ENCODE measurements at places on chromosomes 1 and 21. TPM values are rescaled to one million over a fixed set of nuclear protein-coding genes. Genes with fewer than 3 reads are reported as not detected.

DNA sequence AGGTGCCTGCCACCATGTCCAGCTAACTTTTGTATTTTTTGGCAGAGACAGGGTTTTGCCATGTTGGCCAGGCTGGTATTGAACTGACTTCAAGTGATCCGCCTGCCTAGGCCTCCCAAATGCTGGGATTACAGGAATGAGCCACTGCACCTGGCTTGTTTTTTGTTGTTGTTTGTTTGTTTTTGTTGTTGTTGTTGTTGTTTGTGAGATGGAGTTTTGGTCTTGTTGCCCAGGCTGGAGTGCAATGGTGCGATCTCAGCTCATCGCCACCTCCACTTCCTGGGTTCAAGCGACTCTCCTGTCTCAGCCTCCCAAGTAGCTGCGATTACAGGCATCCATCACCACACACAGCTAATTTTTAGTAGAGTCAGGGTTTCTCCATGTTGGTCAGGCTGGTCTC lies 7.1 kb upstream of the L1TD1 start:
- no peak for DNase-seq

GRCh38 chr1:91940496-91940895 lies 8.7 kb upstream of the BRDT start:
- no peak for DNase-seq

- DNase-seq: no peak
These were observed 54.8 kb downstream of the CHD5 start for GRCh38 chr1:6125366-6125765.

GRCh38 chr1:18932879-18933278 lies 23.6 kb downstream of the IFFO2 start:
- DNase-seq: no peak

GRCh38 chr1:19420606-19421005 lies 64.7 kb downstream of the CAPZB start:
- DNase-seq: no peak

GRCh38 chr1:79059341-79059740 lies 52.8 kb upstream of the ADGRL4 start:
- no peak for DNase-seq

- no peak for DNase-seq
These were observed 200.6 kb downstream of the CRB1 start for GRCh38 chr1:197468543-197469175.

DNA sequence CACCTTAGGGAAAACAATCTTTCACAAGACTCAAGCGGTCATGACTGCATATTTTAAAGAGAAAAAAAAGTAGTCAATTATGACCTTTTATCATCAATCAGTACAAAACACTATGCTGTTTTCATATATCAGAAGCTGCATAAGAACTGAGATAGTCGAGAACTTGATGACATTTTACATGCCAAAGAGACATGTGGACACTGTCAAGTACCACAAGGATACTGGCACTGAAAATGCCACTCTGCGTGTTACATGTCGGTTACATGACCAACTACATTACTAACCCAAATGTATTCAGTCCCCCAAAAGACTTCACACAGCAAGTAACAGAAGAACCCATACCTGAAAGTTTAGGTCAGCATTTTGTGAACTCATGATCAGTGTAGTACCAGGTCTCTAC lies 975.0 kb upstream of the ADGRL4 start:
- DNase-seq: no peak

GRCh38 chr1:192579010-192579738 lies 3.6 kb downstream of the RGS1 start:
- no peak for DNase-seq

DNA sequence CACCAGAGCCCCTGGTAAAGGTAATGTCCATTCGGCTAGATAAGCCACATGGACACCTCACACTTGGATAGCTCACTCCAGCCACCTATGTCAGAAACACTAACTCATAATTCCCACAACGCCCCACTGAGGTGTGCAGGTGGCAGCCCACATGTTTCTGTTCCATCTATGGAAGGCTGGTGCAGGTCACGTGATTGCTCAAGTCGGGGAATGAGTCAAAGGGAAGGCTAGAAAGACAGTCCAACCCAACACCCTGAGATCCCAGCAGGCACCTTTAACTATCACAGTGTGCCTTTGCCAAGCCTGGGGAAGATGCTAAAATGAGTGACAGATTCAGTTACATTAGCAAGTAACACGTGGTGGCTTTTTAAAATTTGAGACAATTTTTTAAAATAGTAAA lies 45.3 kb upstream of the KCNE1 start:
- DNase-seq: no peak

- DNase-seq: no peak
These were observed 75.5 kb downstream of the DDX20 start for GRCh38 chr1:111831153-111831552.

DNA sequence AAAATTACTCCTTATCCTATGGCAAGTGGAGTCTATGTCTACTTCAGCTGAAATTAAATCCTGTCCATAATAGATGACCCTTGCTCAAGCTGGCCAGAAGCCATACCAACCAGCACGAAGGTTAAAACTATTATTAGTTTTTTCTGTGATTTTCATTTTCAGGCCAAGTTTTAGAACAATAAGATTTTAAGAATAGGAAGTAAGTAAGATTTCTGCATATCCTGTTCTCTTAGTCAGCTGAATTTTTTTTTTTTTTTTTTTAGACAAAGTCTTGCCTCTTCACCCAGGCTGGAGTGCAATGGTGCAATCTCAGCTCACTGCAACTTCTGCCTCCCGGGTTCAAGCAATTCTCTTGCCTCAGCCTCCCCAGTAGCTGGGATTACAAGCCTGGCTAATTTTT lies 6.1 kb upstream of the RBP7 start:
- peak; percentile 13 for DNase-seq

DNA sequence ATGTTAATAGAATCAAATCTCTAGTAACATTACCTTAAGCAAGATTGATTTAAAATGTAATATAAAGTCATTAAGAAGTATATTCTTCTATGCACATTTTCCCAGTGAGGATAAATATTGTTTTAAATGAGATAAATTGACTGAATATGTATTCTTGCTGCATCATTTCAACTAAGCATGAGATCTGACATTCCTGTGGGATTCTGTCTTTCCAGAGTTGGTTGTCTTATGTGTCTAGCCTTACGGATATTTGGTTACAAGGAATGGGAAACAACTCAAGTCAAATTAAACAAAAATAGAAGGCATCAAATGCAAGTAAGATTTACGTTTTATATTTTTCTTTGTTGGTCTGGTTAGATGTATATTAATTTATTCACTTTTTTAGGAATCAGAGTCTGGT lies 287.5 kb downstream of the PTGER3 start:
- DNase-seq: no peak

DNA sequence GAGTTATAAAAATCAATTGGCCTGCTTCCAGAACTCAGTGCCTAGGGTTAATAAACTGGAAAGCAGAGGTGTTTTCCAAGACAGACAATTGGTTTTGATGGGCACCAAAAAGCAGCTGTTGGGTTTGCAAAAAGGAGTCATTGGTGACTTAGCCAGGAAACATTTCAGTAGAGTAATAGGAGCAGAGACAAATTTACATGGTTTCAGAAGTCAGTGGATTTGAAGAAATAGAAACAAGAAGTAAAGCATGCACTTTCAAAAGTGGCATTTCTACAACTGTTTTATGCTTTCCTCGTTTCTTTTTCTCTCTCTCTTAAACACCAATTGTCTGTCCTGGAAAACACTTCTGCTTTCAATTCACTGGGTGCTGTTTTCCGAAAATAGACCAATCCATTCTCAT lies 87.8 kb downstream of the GLUL start:
- DNase-seq: peak; percentile 18

DNA sequence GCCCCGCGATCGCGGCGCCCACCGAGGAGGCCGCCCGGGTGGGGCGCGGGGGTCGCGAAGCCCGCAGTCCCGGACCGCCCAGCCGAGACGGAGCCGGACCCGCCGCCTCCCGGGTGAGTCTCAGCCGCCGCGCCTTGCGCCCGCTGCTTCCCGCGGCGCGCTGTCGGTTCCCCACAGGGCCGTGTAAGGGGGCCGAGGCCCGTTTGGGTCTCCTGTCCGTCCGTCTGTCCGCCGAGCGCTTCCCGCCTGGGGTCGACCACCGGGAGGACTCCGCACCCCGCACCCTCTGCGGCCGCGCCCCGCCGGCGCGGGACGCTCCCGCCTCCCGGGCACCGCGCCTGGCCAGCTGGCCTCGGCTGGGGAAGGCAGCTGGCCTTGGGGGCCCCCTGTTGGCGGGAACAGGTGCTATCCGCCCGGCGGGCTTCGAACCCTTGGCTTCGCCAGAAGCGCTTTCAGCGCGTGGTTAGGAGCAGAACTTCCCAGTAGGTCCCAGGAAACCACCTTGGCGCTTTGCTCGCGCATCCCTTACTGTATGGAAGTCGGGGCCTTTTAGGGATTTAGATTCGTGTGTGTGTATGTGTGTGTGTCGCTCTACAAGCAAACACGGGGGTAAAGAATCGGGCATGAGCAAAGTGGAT lies 414 bp downstream of the TMEM51 start:
- DNase-seq: no peak

- no peak for DNase-seq
These were observed 37.2 kb upstream of the SIM2 start for GRCh38 chr21:36661511-36662309.

GRCh38 chr1:203099805-203100515 lies 14.1 kb upstream of the MYOG start:
- no peak for DNase-seq

- no peak for DNase-seq
These were observed 35.6 kb downstream of the MCOLN2 start for GRCh38 chr1:84961316-84961715.

GRCh38 chr1:35622510-35623178 lies 18.7 kb downstream of the PSMB2 start:
- DNase-seq: no peak

- no peak for DNase-seq
These were observed 240.8 kb upstream of the FGGY start for GRCh38 chr1:59055908-59056719.

DNA sequence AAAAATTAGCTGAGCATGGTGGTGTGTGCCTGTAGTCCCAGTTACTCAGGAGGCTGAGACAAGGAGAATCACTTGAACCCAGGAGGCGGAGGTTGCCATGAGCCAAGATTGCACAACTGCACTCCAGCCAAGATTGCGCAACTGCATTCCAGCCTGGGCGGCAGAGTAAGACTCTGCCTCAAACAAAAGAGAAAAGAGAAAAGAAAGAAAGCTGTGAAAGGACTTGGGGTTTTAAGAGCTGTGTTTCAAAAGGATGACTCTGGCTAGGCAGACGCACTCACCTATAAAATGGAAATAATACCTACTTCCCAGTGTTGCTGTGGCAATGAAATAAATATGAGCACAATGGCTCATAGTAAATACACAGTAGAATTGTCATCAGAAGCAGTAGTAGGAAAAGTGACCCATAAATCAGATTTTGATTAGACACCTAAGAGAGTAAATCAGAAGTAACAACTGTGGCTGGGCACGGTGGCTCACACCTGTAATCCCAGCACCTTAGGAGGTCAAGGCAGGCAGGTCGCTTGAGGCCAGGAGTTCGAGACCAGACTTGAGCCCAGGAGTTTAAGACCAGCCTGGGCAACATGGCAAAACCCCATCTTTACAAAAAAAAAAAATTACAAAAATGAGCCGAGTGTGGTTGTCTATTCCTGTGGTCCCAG lies 45.9 kb upstream of the PUM1 start:
- DNase-seq: no peak

DNA sequence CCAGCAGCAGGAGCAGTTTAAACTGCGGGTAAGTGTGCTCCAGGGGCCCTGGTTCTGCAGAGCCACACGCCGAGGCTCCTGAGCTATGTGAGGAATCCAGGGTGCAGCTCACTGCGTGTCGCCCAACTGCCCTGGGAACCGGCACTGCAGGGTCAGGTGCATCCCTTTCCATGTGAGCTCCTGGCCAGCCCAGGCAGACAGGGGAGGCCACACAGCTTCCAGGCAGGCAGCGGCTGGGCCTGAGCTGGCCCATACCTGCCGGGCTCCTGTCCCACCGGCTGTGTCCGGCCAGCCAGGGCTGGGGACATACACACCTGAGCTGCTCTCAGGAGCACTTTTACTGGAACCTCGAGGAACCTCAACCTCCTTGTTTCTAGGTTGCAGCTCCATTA lies 18.6 kb upstream of the COL18A1 start:
- DNase-seq: no peak

- DNase-seq: no peak
These were observed 28.0 kb downstream of the TBX15 start for GRCh38 chr1:118960026-118960561.

DNA sequence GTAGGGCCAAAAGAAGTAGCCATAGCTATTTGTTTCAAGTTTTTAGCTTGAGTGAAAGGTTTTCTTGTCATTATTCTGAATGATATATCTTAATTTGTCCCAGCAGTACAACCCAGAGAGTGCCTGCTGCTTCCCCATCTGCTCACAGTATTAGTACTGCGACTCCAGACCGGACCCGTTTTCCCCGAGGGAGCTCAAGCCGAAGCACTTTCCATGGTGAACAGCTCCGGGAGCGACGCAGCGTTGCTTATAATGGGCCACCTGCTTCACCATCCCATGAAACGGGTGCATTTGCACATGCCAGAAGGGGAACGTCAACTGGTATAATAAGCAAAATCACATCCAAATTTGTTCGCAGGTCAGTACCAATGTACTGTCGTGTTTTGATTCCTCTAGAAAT lies 37.2 kb upstream of the C1orf115 start:
- no peak for DNase-seq

The SLAMF7 gene
- 0.27 TPM for total RNA-seq

The MTARC1 gene
- 1.9 TPM for total RNA-seq

The RNASEL gene
- 5.9 TPM for total RNA-seq

The RNU1-2 gene
- under 0.01 TPM for total RNA-seq

The C1orf52 gene
- 21.0 TPM for total RNA-seq

The COL9A2 gene
- total RNA-seq: 1.1 TPM

The C1orf226 gene
- total RNA-seq: 0.27 TPM

The KRTAP6-2 gene
- not detected for total RNA-seq

The MYOG gene
- not detected for total RNA-seq

The RSPO1 gene
- not detected for total RNA-seq

The RIPPLY3 gene
- under 0.01 TPM for total RNA-seq

The DNM3 gene
- 4.0 TPM for total RNA-seq

The DCAF6 gene
- 28.3 TPM for total RNA-seq

The TCHH gene
- under 0.01 TPM for total RNA-seq
